ENCODE measurements at places on chromosomes 16 and 17.
A peak's percentile ranks its signal among the peaks of the same experiment; 100 is the strongest.

DNA sequence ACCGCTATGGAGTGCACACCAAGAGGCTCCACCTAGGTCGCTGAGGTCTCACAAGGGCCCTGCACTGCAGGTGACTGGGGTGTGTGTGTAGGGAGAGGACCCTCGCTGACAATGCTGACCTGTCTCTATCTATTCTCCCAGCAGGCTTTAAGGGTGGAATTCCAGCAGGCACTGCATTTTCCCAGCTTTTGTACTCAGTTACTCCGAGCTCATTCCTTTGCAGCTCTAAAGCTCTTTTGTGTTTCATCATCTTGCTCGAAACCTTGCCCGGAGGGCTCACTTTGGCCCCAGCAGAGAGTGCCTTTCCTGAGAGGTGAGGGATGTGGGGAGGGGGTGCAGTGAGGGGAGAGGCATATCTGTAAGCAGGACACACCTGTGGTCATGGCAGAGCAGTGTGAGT lies 39.3 kb downstream of the SMPD3 start:
- DNase-seq: no peak

DNA sequence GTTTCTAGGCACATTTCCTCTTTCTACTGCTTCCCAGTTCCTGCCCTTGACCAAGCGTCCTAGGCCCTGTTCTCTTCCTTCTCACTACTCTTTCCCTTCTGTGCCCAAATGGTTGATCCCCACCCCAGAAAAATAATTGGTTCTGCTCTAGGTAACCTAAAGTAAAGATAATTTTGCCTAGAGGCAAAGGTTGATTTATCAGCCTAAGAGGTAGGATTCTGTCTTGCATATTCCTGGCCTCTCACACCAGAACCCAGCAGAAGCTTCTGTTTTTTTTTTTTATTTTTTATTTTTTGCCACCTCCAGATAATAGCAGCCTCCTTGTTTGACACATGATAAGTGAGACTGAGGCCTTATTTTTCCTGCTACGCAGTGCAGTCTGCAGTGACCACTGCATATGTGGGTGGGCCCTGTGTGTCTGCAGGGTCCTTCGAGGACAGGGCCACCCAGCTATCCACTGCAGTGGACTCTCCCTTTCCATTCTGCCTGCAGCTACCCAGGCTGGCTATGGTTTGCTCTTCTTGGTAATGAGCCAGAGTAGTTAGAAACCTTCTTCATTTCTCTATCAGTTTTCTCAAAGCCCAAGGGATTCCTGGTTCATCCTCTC lies 701 bp downstream of the PIPOX start:
- DNase-seq: no peak

- DNase-seq: no peak
Measured at GRCh38 chr16:16184594-16184993, 38.7 kb downstream of the ABCC6 start.

DNA sequence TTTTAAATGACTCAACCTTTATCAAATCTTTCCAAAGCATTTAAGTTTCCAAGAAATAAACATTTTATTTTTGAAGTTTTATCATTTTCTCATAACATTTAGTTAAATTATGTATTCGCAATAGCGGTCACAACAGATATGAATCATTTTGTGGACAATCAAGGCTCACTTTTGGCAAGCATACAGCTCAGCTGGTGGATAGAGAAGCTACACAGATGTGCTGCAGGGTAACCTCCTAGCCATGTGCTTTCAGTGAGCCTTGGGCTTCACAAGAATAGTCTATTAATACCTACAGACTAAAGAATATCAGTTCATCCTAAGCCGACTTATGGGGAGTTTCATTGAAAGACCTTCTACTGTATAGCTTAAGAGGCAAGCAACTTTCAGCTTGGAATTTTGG lies 144.8 kb downstream of the MRTFB start:
- DNase-seq: peak; percentile 15

DNA sequence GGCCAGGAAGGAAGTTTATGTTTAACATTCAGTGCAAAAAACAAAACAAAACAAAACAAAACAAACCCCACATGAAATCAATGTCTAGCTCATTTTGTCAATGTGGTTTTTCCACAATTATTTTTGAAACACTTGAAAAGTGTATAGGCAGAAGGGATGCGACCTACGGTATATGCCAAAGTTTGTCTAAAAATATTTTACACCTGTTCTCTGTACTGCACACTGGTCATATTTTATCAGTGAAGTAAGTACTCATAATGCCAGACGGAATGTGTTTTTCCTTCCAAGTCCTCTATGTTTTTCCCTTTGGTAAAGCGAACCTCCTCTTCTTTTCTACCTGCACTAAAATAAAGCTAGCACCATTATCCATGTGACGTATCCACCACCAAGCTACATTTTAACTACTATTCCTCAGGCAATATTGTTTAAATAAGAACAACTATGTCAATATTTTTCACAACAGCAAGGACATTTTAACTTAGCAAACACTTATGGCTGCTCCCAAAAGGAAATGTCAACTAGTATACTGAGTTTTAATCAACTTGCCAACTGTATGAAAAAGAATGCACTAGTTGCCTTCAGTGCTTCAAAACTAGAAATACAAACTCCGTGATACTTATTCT lies 10.3 kb downstream of the TOB1 start:
- no peak for DNase-seq

- DNase-seq: no peak
Measured at GRCh38 chr16:84283314-84284153, 11.1 kb upstream of the WFDC1 start.

DNA sequence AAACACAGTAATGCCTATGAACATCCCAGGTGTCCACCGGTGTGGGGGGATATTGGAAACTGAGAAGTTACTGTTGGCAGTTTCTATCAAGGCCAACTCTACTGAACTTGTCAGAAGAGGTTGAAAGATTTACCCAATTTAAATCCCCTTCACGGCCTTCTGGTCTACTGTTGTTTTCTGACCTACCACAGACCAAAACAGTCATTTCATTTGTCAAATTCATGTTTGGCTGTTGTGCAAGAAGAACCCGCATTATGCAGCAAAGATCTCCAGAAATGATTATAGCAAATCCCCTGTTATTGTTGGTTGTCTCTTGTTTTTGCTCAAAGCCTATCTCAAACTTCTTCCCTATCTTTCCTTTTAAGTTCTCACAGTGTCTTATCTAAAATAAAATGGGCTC lies 73.1 kb upstream of the MAF start:
- DNase-seq: no peak

DNA sequence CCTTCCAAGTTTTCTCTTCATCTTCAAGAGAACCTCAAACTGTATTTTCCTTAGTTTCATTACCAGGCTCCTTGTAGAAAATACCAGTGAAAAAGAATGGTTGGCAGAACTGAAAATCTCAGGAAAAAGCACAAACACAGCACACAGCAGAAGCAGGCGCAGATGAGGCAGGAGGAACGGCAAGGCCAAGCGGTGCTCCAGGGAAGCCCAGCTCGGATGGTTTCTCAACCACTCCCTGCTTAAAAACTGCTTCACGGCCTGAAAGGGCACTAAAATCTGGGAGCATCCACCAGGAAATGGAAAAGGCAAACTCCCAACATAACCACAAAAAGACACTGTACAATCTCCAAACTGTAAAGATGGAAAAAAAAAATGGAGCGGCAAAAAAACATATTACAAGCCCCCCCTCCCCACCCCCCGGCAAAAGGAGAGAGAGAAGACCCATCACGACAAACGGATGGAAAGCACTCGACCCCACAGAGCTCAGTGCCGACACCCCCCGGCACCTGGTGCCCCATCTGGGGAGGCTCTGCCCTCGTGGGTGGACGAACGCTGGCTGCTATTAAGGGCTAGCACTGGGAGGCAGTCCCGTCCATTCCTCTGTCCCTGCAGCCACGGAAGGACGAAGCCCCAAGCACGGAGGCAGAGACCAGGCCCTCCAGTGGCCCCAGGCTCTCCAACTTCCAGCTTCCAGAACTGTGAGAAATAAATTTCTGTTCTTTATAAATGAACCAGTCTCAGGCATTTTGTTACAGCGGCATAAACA lies 127.5 kb downstream of the ZNF778 start:
- no peak for DNase-seq

DNA sequence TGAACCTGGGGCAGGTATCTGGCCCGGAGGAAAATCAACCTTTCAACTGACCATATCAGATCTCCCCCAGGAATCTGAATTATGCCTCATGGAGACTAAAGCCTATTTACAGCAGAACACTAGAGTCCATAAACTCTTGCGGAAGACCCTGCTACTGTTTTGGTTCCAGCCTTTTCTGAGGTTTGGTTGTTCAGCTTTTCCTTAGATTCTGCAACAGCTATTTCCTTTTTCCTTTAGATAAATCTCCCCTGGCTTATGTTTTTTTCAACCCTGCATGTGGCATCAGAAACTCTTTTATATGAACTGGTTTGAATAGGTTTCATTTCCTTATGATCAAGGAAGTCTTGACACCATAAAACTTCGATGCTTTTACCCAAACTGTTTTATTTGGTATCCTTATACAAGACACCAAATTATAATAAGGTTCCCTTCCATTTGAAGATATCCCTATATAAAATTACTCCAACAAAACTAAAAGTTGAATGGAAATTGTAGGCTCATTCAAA lies 13.1 kb downstream of the SPOP start:
- DNase-seq: no peak

- DNase-seq: no peak
Measured at GRCh38 chr17:57750109-57750871, 5.2 kb upstream of the CCDC182 start.

DNA sequence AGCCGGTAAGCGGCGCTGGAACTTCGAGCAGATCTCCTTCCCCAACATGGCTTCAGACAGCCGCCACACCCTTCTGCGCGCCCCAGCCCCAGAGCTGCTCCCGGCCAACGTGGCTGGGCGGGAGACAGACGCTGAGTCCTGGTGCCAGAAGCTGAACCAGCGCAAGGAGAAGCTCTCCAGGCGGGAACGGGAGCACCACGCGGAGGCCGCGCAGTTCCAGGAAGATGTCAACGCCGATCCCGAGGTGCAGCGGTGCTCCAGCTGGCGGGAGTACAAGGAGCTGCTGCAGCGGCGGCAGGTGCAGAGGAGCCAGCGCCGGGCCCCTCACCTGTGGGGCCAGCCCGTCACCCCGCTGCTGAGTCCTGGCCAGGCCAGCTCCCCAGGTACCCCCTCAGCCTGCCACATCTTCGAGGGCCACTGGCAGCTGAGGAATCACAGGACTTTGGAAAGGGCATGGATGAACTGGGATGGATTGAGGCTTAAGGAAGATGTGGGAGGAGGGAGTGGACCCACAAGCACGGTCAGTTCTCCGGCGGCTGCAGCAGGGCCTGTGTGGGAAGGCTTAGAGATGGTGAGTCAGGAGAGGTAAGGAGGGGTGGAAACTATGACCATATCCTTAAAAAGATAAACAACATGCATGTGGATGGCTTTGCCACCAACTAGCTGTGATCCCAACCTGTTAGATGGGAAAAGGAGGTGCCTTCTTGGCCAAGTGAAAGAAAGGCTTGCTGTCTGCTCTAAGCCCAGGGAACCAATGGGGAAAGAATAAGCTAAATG lies 3.4 kb upstream of the LLGL2 start:
- no peak for DNase-seq

GRCh38 chr17:55340686-55341085 lies 75.9 kb downstream of the HLF start:
- DNase-seq: no peak

DNA sequence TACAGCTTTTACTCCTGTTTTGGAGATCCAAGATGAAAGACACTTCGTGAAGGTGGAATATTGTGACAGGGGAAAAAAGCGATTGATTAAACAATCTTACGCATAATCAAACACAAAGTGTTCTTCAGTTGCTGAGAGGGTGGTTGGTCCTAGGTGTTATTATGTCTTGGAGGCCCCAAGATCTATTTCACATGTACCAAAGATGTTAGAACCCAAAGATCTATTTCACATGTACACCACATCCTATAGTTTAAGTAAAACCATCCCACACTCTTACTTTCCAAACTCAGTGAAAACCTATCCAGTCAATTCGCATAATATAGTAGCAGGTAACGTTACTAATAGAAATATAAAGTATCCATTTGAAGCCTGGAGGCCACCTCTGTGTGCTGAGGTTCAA lies 242.6 kb upstream of the MAF start:
- DNase-seq: no peak

DNA sequence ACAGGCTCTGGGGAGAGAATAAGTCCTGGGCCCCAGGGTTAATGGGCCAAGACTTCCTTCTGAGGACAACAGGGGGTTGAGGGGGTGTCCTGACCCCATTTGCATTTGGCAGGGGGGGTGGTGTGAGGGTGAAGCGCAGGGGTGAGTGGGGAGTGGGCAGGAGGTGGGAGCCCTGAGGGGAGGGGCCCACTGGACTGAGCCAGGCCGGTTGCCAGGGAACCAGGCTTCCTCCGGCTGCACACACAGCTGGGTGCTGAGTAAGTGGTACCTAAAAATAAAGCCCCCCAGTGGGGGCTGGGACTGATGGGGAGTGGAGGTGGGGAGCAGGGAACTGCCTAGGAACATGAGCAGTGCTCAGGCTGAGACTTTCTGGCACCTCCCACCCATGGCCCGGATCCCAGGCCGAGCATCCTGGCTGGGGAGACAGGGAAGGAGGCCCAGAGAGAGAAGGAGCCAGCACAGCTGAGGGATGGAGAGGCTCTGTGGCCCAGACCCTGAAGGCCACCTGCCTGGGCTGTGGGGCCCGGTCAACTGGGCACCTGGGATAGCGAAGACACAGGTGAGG lies 7.5 kb upstream of the RASD1 start:
- no peak for DNase-seq

DNA sequence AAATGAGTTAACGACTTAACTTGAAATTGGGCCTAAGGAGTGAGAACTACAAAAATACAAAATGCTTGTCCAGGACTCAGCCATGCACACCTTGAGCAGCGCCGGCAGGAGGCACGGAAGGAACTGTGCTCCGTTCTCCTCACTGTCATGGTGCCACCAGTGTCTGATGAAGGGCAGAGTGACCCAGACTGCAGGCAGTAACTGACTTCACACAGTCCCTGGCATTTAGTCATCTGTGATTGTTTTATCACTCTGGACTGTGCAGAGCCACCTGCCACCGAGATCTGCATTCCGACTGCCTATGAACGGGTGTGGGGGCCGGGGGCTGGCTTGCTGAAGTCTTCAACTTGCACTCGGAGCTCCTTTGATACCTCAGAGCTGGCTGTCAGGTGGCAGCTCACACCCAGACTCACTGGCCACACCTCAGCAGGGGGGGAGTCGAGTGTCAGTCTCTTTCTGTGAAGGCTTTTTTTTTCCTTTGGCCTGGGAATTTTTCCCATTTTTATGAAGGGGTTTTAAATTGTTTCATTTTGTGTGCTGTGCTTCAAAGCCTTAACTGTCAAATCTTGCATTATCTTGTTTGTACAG lies 20.2 kb upstream of the ENDOV start:
- DNase-seq: no peak

- DNase-seq: no peak
Measured at GRCh38 chr17:56908001-56908542, 5.8 kb downstream of the TRIM25 start.

DNA sequence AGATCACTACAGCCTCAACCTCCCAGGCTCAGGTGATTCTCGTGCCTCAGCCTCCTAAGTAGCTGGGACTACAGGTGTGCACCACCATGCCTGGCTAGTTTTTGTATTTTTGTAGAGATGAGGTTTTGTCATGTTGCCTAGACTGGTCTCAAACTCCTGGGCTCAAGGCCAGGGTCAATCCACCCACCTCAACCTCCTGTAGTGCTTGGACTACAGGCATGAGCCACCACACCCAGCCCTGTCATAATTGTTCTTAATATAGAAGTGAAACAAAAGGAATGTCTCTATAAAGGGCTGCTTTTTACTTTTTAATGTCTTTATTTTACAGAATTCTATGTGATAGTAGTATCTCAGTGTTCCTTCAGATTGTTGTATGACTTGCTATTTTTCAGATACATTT lies 345.2 kb upstream of the TBX2 start:
- no peak for DNase-seq

GRCh38 chr17:81489012-81489997 lies 23.3 kb downstream of the ACTG1 start:
- no peak for DNase-seq

GRCh38 chr17:32449963-32450362 lies 5.7 kb downstream of the PSMD11 start:
- DNase-seq: no peak

Measured in AG10803 (cell line).